ENCODE measurements at places on chromosomes 3 and 15.

GRCh38 chr15:37038716-37039106 is 61.6 kb downstream of the MEIS2 start:
- no peak for DNase-seq

DNA sequence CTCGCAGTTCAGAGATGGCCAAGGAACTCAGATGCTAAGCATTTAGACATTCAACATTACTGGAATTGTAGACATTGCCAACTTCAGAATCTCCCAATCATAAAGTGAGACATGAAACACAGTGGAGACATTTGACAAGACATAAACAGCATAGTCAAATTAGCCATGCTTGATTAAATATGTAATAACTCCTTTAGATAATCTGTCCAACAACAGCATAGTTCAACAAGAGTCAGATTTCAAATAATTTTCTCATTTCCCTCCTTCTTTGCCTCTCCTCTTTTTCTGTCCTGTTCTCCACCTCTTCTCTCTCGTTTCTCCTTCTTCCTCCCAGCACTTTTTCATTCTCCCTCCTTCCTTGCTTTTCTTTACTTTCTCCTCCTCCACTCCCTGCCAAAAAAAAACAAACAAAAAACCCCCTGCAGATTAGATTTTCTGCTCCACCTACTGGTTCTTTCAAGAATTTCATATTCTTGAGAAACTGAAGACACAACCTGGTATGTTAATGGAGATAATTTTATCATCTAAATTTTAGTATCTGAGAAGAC is 20.2 kb downstream of the CPOX start:
- peak; percentile 59 for DNase-seq

GRCh38 chr3:42898896-42899675 is 6.9 kb upstream of the ZNF662 start:
- no peak for DNase-seq

DNA sequence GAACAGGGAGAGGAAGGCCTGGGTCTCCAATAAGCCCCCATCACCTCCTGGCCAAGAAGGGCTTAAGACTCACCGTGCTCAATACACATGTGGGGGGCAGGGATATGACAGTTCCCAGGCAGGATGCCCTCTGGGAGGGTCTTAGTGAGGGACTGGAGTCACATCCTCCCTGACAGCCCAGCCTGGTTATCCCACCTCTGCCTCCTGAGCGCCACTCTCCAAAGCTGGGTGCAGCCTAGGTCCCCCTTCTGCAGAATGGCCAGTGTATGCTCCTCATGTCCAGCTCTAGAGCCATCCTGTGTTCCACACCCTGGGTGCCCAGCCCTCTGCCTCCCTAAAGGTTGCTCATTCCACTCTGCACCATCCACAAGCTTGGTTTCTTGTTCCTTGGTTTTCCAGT is 1.2 kb upstream of the SHISA5 start:
- no peak for DNase-seq

GRCh38 chr15:62849316-62850106 is 193.0 kb upstream of the TPM1 start:
- no peak for DNase-seq

DNA sequence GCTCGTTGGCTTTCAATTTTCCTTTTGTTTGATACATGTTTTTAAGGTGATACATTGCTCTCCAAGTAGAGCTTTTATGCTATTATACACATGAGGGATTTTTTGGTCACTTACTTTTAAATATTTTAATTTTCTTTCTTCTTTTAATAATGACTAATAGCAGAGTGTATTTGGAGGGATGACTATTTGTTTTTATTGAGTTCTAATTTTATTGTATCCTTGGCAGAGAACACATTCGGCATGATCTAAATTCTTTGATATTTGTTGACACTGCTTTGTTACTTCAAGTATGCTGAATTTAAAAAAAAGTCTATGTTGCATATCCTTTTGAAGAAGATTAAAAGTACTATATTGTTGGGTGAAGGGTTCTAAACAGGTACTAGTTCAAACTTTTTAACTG is 149.9 kb upstream of the PDZRN3 start:
- no peak for DNase-seq
